Left ventricle myocardium inferior (tissue), 1 donor: ENCODE measurements at places on chromosomes 6 and 20. TPM values are rescaled to one million over a fixed set of nuclear protein-coding genes. Genes with fewer than 3 reads are reported as not detected.

DNA sequence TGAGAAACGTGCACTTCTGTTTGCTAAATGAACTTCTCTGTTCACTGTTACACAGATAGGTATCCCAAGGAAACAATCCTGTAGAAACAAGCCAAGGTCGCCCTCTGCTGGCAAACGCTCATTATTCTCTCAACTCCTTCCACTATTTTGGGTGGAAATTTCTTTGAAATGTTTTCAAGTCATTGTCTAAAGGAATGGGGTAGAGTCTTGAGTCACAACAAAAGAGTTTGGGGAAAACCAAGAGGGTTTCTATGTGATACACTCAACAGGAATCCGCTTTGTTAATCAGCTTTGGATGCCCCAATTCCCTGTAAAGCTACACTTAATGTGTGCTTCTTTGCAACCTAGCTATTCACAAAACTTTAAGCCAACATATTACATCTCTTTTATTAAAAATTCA, 4.6 kb upstream of the RAE1 start:
- peak; percentile 64 for DNase-seq

DNA sequence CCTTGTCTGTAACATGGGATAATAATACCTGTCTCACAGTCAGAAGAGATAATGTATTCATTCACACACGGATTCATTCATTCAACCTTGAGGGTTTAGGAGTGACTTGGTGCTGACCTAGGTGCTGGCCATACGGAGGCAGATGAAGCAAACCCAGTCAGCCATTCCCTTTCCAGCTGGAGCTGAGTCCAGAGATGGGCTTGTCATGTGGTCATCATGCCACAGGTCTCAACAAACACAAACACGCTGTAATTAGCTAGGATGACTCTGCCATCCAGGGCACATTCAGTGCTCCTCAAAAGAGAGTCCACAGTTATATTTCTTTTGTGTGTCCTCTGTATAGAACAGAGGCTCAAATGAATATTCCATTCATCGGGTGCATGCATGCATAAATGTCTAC, 19.5 kb upstream of the PRELID3B start:
- no peak for DNase-seq

RAB5IF gene
- total RNA-seq: 56.5 TPM

CTAGE9 gene
- total RNA-seq: not detected

SEMG1 gene
- not detected for total RNA-seq

COL12A1 gene
- 12.2 TPM for total RNA-seq

OR2J3 gene
- total RNA-seq: not detected

NT5E gene
- total RNA-seq: 4.3 TPM

SIRPB1 gene
- 0.27 TPM for total RNA-seq
